HAP-1 (cell line): ENCODE measurements at places on chromosomes 7 and 10.

DNA sequence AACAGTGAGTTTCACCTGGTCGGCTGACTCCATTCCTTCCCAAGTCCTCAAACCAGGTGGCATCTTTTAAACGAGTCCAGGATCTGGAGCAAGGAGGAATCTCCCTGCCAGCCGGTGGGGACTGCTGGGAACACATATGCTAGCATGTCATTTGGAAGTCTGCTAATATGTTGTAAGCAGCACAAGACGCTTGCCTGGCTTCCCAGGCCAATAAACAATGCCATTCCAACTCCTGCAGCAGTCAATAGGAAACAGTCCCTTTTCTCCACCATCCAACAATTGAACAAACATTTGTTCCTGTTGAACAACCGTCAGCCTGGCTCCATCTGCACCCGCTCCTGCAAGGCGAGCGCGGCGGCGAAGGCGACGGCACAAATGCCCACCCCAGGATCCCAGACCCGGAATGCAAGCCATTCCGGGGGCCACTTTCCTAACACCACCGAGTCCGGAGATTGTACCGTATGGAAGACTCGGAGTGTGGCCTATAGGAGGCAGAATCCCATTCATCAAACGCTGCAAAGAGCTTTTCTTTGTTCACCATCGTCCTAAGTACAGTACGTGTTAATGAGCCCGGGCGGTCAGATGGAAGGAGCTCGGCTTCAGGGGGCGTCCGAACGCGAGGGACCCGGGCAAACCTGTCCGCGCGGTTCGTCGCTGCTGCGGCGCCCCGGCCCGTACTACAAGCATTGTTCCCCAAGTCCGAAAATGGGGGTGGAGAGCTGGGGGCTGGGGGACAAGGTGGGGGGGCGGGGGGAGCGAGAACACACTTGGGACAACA lies 1.6 kb downstream of the FAM53B start:
- DNase-seq: peak; percentile 70

DNA sequence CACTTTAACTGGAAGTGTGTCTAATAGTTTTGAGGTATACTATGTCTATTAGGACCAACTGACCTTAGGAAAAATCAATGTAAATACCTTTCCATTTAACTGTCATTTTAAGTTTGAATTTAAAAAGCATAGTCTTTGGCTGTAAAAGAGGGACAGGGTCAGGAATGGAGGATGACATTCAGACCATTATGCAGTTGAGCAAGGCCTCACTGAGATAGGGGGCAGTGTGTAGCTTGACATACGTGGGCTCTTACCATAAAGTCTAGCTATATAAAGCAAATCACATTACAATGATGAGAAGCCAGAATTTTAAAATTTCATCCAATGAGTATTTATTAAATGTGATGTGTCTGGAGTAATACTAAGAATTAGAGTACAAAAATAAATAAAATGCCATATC lies 17.9 kb downstream of the PALS2 start:
- no peak for DNase-seq

GRCh38 chr7:102285540-102286236 lies 980 bp upstream of the SH2B2 start:
- DNase-seq: no peak

GRCh38 chr7:80362677-80363076 lies 149.2 kb downstream of the GNAT3 start:
- DNase-seq: no peak

GRCh38 chr7:91289633-91290254 lies 25.5 kb downstream of the FZD1 start:
- DNase-seq: no peak

- DNase-seq: peak; percentile 73
Observed at GRCh38 chr10:86139066-86139657, 227.4 kb downstream of the GRID1 start.

- peak; percentile 61 for DNase-seq
Observed at GRCh38 chr10:12181065-12181775, 14.5 kb downstream of the NUDT5 start.

GRCh38 chr7:15891151-15891881 lies 204.8 kb upstream of the MEOX2 start:
- DNase-seq: no peak

GRCh38 chr10:78966844-78967488 lies 101.8 kb upstream of the ZMIZ1 start:
- DNase-seq: no peak

DNA sequence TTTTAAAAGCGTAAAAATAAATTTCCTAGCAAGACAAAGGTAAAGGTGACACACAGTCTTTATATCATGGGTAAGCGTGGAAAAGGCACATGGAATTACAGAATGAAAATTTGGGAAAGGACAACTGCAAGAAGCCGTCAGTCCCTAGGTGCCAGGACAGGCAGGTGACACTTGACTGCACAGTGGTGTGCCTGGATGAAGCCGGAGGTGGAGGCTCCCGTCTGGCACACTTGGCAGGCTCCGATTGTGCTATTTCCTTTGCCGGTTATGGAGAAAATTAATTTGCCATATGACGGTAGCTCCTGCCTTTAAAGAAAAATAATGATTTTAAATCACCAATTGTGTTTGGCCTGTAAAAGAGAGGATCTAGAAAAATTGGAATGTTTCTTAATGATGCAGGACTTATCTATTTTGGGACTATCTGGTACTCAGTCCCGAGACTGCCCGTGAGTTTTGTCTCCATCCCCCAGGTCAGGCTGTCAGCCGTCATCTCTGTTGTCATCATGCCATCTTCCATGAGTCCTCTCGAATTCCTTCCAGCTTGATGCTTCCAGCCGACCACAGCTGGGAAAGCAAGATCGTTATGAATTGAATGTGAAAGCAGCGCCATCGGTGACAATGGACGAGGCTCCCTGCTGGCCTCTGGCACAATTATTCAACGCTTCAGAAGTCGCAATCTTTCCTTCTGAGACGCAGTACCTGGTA lies 56.2 kb upstream of the MGMT start:
- DNase-seq: no peak

DNA sequence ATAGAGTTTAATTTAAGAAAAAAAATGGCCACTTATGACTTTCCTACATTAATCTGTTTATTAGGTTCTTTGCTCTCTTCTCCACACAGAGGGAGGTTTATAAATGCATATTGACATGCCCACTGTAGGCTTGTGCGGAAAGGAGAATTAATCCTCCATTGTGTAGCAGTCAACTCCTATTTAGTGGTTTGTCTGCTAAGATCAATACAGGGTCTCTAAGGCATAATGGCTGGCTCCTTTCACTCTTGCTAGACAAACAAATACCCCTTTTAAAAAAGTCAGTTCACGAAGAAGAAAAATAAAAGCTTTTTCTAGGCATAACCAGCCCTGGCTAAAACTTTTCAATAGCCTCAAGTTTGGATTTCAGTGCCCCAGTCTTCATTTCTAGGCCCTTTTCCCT lies 141.6 kb downstream of the TSPAN12 start:
- DNase-seq: peak; percentile 100

GRCh38 chr10:126199221-126199998 lies 188.9 kb downstream of the ADAM12 start:
- DNase-seq: no peak

- DNase-seq: no peak
Observed at GRCh38 chr7:151752816-151753595, 123.9 kb downstream of the PRKAG2 start.

DNA sequence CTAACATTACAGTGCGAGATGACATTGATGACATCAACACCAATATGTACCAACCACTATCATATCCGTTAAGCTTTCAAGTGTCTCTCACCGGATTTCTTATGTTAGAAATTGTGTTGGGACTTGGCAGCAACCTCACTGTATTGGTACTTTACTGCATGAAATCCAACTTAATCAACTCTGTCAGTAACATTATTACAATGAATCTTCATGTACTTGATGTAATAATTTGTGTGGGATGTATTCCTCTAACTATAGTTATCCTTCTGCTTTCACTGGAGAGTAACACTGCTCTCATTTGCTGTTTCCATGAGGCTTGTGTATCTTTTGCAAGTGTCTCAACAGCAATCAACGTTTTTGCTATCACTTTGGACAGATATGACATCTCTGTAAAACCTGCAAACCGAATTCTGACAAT lies 4.3 kb downstream of the GPR22 start:
- DNase-seq: no peak

- no peak for DNase-seq
Observed at GRCh38 chr7:27130540-27131389, at the start of gene HOXA4. Gene HOXA4, minus strand, starts transcription at chr7:27130757. Its CDS starts 24 bp downstream, at chr7:27130733.

GRCh38 chr10:50497758-50498157 lies 126.0 kb downstream of the SGMS1 start:
- no peak for DNase-seq

DNA sequence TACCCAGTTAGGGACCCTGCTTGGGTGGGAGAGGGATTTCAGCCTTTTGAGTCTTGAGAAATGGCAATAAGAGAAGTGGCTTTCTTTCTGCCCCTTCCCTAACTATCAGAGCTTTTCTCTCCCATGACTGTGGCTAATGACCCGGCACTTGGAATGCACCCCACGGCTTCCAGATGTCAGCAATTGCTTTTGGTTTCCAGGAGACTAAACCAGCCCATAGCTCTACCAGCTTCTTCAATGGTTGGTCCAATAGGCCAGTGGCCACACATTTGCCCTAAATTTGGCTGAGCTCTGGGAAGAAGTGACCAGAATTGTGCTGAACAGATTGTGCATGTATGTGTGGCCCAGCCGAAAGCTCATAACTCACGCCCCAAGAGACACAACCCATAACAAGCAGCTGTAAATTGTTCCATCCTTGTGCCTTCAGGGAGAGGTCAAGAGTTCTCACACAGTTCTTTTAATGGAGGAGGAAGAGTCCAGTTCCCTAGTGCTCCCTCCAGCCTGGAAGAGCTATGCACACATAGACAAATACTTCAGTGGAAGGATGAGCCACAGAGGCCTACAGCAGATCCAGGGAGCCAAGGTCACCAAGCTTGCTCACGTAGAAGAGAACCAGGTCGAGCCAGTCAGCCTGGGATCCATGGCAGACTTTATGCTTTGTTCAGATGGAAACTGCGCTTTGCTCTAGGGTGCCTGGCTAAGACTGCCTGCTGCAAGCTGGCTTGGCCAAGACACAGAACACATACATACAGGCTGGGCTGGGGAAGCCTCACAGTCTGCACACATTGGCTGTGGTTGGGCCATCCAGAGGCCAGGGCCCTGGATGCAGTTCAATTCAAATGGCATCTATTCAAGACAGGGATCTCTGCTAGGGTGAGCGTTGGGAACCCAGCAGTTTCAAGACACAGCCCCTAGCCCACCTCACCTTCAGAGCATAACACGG lies 131.8 kb upstream of the HABP2 start:
- DNase-seq: no peak

- no peak for DNase-seq
Observed at GRCh38 chr7:113060100-113060499, 26.5 kb downstream of the GPR85 start.

DNA sequence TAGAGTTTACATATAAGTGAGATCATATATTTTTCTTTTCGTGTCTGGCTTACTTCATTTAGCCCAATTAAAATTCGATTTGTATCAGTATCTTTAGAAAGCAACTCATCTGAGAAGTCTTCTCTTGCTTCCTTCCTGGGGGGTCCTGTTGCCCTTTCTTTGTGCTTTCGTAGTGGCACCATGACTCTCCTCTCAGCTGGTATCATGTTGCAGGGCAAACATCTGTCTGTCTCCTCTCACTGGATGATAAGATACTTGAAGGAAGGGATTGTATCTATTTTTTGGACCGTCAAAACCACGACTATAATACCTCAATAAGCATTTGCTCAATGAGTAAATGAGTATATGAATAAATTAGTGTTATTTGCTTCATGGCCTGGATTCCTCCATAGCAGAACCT lies 382.5 kb upstream of the SORCS1 start:
- DNase-seq: no peak

- no peak for DNase-seq
Observed at GRCh38 chr7:135768467-135768866, 19.9 kb upstream of the FAM180A start.

DNA sequence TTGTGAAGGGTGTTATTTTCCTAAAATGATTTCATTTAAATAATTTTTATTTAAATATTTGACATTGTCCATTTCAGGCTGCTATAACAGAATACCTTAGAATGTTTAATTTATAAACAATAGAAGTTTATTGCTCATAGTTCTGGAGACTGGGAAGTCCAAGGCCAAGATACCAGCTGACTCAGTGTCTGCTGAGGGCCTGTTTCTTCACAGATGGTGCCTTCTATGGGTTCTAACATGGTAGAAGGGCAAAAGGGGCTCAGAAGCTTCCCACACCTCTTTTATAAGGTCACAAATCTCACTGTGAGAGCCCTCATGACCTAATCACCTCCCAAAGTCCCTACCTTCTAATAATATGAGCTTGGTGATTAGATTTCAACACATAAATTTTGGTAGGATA lies 50.7 kb downstream of the MTURN start:
- no peak for DNase-seq

DNA sequence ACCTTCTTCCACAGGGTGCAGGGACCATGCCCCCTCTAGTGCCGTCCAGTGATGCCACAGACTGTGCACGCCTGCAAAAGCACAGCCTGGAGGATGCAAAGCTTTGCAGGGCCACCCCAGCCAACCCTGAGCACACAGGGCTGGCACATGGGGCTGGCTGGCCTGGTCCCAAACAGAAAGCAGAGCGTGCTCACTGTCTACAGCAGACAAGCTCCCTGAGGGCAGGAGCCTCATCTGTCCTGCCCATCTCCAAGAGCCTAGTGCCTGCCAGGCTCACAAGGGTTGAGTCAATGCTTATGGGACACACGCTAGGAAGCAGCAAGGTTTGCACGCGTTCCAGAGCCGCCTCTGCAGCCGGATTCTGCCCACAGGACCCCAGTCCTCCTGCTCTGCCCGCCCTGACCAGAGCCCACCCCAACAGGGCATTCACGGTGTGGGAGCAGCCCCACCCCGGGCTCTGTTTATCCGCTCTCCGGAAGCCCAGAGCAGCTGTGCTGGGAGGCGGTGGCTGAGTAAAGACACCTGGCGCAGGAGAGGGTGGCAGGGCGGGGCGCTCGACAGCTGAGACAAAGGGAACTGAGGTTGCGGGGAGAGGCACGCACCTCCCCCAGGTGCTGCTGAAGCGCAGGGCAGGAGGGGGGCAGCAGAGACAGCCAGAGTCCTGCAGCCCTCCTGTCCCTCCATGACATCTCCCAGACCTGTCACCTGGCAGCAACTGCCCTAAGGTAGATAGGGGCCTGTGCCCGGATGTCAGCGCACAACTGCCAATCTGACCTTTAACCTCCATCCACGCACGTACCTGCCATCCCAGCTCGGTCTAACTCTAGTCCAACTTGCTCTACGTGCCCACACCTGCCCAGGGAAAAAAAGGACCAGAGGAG lies 4.3 kb downstream of the KCNH2 start:
- no peak for DNase-seq

- no peak for DNase-seq
Observed at GRCh38 chr7:115249080-115249479, 327.2 kb downstream of the MDFIC start.

- no peak for DNase-seq
Observed at GRCh38 chr7:92253251-92253650, 7.5 kb downstream of the ANKIB1 start.

- DNase-seq: no peak
Observed at GRCh38 chr7:22443370-22444180, 56.4 kb downstream of the STEAP1B start.

- DNase-seq: no peak
Observed at GRCh38 chr10:13404305-13404759, 56.2 kb upstream of the SEPHS1 start.

DNA sequence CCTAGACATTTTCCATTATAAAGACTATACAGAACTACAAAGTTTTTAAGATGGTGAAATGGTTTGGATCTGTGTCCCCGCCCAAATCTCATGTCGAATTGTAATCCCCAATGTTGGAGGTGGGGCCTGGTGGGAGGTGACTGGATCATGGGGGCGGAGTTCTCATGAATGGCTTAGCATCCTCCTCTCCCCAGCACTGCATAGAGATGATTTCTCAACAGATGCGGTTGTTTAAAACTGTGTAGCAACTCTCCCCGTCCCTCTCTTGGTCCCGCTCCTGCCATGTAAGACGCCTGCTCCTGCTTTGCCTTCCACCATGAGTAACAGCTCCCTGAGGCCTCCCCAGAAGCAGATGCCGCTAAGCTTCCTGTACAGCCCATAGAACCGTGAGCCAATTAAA lies 1.6 kb downstream of the FAM133B start:
- no peak for DNase-seq
